ENCODE measurements at places on chromosomes 7 and 10. TPM values are rescaled to one million over a fixed set of nuclear protein-coding genes. Genes with fewer than 3 reads are reported as not detected.
A peak's percentile ranks its signal among the peaks of the same experiment; 100 is the strongest.

Gene CPN1
- not detected for total RNA-seq

Gene C10orf143
- 3.1 TPM for total RNA-seq

Gene SPDYE2B
- total RNA-seq: not detected

Gene RBP3
- not detected for total RNA-seq

Gene KIAA1549
- 4.2 TPM for total RNA-seq

Gene ZKSCAN1
- total RNA-seq: 30.8 TPM

Gene SLC37A3
- 41.5 TPM for total RNA-seq

Gene PRRT4
- total RNA-seq: 0.74 TPM

Gene VWA2
- 0.72 TPM for total RNA-seq

Gene GPER1
- 4.9 TPM for total RNA-seq

Gene PRKG1
- 15.7 TPM for total RNA-seq

Gene TRIM4
- 45.7 TPM for total RNA-seq

Gene MRC1
- 16.1 TPM for total RNA-seq

Gene UCN3
- not detected for total RNA-seq

Gene PRKAR2B
- 31.7 TPM for total RNA-seq

Gene DYNC1I1
- 10.6 TPM for total RNA-seq

Gene FBXL13
- 6.9 TPM for total RNA-seq

GRCh38 chr7:7772397-7772821, 54.0 kb upstream of the RPA3 start:
- no peak for DNase-seq

DNA sequence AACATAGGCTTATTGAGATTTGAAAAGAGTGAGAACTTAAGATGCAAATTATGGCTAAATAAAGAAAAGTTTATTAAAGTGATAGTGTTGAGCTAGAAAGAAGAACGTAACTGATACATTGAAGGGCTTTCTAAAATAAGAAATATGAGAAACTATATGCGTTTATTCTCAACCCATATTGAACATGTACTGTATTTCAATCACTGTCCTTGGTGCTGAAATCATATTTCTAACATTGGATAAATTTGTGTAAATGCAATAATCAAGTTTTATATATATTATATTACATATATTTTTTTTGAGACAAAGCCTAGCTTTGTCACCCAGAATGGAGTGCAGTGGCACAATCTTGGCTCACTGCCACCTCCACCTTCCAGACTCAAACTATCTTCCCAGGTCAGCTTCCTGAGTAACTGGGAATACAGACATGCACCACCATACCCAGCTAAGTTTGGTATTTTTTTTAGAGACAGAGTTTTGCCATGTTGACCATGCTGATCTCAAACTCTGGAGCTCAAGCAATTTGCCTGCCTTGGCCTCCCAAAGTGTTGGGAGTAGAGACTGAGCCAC, 1065.8 kb downstream of the REEP3 start:
- DNase-seq: no peak

GRCh38 chr10:32929634-32930033, 28.4 kb downstream of the ITGB1 start:
- DNase-seq: no peak

GRCh38 chr10:96664563-96664962, 55.8 kb downstream of the PIK3AP1 start:
- DNase-seq: no peak

- DNase-seq: no peak
These were observed 391.1 kb downstream of the PARD3 start for GRCh38 chr10:34423673-34424625.

- no peak for DNase-seq
These were observed 233.1 kb downstream of the PLXNA4 start for GRCh38 chr7:132343199-132343598.

- DNase-seq: no peak
These were observed 99.7 kb downstream of the CSTF2T start for GRCh38 chr10:51599647-51600046.

DNA sequence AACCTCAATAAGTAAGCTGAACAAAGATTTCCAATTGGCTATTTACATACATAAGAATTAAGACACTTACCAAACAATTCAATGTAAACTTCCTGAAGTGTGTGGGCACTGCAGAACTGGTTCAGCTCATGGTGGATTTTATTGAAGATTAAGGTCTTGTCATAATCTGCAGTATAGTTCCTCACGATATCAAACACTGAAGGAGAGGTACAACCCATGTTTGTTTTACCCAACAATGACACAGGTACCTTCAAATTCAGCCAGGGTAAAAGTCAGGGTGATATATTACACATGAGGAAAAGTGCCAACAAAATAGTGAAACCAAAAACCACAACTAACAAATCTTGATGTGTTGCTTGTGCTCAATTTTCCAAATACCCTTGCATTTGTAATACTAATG, 10.0 kb downstream of the ERLIN1 start:
- no peak for DNase-seq

- DNase-seq: no peak
These were observed 78.3 kb upstream of the FZD8 start for GRCh38 chr10:35720366-35720765.

GRCh38 chr10:118395947-118396346, 53.8 kb upstream of the FAM204A start:
- no peak for DNase-seq

DNA sequence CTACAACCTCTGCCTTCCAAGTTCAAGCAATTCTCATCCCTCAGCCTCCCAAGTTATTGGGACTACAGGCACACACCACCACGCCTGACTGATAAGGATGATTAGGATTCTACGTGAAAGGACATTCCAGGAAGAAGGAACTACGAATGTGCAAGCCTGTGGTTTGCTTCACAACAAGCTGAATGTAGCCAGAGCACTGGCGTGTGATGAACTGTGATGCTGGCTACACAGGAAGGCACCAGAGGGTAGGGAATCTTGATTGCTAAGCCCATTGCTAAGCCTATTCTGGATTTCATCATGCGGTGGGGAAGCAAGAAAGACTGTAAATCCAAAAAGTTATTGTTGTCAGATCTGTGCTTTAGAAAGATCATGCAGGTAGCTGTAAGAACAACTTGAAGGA, 72.3 kb upstream of the SRRM3 start:
- DNase-seq: no peak

GRCh38 chr7:122072272-122072671, 71.8 kb downstream of the AASS start:
- no peak for DNase-seq

- DNase-seq: no peak
These were observed 42.1 kb upstream of the HPS1 start for GRCh38 chr10:98488669-98489430.

- no peak for DNase-seq
These were observed 68.3 kb downstream of the EBF3 start for GRCh38 chr10:129895811-129896135.

- no peak for DNase-seq
These were observed 184.0 kb downstream of the CCDC7 start for GRCh38 chr10:32629910-32630309.

- DNase-seq: no peak
These were observed 98.7 kb downstream of the RBM20 start for GRCh38 chr10:110742801-110743200.

- DNase-seq: no peak
These were observed 102.5 kb downstream of the CD36 start for GRCh38 chr7:80740778-80741545.

DNA sequence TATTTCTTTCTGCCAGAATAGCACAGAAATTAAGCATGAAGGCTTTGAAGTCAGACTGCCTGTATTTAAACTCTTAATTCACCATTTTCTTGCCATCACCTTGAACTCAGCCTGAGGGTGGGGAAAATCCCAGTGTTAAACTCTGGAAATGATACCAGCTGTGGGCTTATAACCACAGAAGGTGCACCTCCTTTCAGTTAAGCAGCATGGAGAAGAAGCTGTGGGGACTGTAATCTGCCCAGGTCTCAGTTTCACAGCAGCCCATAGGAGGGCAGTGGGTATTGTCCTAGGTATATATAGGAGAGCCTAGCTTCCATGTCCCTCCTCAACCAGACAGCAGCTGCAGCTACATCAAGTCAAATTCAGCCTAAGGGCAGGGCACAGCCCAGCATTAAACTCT, 241.6 kb downstream of the HPSE2 start:
- DNase-seq: no peak

DNA sequence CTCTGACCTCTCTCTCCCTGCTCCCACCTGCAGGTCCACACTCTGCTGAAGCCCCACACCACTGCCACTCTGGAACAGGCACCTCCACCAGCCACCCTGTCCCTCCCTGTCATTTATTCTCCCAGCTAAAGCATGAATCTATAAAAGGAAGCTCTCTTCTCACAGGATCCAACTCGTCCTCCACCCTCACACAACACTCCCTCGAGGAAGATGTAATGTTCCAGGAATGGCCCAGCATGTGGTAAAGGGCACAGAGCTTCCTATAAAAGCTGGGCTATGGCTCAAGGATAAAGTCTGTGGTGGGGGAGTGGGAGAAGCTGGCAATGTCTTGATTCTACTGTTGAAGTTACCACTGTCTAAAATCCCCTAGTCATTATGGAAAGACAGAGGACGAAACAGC, 67.4 kb downstream of the ERCC6 start:
- no peak for DNase-seq

- peak; percentile 10 for DNase-seq
These were observed 53.0 kb downstream of the PDGFA start for GRCh38 chr7:466465-467191.

DNA sequence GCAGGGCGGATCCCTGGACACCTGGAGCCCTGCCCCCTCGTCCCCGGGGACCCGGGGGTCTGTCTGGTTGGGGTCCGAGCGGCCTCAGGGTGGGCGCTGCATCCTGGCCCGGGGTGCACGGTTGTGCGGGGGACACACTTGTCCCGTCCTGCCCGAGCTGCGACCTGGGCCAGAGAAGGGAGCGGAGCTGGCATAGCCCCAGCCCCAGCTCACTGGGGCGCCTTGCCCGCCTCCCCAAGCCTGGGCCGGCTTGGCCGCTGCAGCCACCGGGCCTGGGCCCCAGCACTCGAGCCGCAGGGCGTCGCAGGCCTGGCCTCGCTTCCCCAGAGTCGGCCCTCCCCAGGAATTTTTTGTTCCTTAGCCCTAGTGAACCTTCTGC, 54.5 kb downstream of the GLRX3 start:
- DNase-seq: no peak

DNA sequence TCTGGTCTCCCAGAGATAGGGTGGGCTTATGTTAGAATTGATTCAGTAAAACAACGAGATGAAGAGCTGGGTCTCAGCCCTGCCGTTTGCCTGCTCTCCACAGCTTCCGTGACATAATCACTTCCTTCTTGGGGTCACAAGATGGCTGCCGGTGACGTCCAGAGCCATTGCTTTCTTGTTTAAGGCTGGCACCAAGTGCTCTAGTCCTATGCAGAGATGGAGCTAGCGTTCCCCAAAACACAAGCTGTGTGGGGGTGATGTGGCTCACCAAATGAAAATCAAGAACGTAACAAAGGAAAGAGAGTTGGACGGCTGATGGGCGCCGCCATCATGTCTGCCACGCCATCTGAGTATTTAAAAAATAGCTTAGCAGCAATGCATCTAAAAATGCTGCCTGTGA, 296.1 kb downstream of the CAMK1D start:
- DNase-seq: no peak

GRCh38 chr7:11655163-11655562, 176.8 kb downstream of the THSD7A start:
- no peak for DNase-seq

DNA sequence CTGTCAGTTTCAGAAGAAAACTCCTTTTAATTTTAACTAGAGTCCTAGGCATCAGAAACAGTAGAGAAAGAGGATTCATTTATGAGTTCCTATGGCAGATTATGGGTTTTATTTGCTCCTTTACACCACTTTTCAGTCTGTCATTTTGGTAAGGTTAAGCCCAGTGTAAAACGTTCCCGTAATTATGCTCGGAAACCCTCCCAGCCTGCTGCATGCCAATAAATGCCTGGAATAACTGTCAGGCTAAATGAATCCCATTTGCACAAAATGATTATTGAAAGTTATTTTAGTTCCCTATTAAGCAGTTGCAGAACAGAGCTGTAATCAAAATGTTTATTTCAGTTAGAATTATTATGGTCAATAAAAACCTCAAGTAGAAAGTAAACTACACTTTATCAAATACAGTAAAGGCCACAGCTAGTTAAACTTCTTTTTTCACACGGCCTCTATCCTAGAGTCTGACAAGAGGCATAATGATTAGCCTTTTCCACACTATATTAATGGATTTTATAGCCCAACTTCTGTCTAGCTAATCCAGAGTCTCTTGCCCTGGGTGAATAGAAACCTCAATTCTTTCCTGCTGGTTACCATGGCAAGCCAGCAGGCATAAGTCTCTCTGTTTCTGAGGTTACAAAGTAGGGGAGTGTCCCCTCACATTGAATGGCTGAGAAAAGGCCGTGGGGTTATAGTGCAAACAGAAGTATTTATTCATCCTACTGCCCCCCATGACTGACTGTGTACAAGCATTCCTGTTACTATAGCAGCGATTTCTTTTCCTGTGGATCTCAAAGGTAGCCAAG, 80.8 kb upstream of the NPVF start:
- no peak for DNase-seq

GRCh38 chr10:9097206-9097990, 1042.9 kb downstream of the GATA3 start:
- DNase-seq: no peak

DNA sequence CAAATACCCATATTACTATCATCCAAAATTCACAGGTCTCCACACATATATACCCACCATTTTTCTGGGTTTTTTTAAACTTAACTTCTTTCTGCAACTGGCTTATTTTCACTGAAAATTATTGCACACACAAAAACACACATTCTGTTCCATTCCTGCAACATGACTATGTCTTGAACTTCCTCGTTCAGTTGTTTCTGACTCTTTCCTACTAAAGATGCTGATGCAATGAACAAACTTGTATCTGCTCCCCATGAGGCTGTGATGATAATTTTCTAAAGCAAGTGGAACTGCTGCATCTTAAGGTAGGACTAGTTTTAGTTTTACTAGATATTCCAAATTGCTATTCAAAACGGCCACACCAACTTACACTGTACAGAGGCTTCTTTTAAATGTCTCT, 77.7 kb downstream of the OSBPL3 start:
- DNase-seq: no peak

- peak; percentile 28 for DNase-seq
These were observed 40.0 kb downstream of the GOLGA7B start for GRCh38 chr10:97889461-97890265.

DNA sequence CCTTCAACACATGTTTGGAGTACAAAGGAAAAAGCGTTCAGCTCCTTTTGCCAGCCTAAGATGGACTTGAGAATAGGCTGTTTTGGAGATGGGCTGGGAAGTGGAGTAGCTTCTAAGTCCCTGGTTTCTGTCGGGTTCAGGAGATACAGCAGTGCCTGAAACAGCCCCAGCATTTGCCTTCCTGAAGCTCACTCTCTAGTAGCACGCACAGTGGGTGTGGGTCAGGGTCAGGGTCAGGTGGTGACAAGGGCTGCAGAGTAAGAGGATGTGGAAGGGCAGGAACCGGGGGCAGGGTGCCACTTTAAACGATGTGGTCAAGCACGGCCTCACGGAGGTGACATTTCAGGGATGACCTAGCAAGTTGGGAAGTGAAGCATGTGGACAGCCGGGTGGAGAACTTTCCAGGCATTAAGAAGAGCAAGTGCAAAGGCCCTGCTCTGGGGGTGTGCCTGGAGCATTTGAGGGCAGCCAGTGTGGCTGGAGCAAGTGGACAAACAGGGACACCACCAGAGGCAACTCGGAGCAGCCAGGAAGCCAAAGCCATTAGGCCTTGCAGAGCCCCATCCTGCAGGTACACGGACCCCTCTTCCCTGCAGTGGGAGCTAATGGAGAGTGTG, 382.2 kb upstream of the ZMIZ1 start:
- no peak for DNase-seq

GRCh38 chr10:126669168-126669567, 1.3 kb downstream of the C10orf90 start:
- no peak for DNase-seq
